ENCODE measurements at places on chromosomes 7 and 10.

DNA sequence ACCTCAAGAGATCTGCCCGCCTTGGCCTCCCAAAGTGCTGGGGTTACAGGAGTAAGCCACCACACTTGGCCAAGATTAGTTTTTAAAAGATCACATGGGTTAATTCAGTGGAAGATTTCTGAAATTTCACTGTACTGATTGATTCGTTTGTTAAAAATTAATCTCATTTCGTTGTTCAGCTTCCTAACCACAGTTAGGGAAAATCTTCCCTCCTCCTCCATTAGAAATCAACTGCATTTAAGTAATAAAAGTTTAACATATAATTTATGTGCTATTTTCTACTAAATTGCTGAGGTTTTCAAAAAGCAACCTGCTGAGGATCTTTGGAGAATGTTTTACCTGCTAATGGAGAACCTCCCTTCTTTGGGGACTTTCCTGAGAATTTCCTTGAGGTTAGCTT lies 522.4 kb downstream of the GATA3 start:
- no peak for DNase-seq

- DNase-seq, result no peak
Measured at GRCh38 chr7:90900628-90901356, 304.7 kb downstream of the CDK14 start.

- no peak for DNase-seq
Measured at GRCh38 chr10:114491933-114492332, 87.6 kb upstream of the AFAP1L2 start.

- peak; percentile 60 for DNase-seq
Measured at GRCh38 chr7:20238754-20239324, 21.7 kb upstream of the MACC1 start.

- DNase-seq, result peak; percentile 69
Measured at GRCh38 chr7:24755541-24756407, 1.5 kb downstream of the GSDME start.

- DNase-seq, result no peak
Measured at GRCh38 chr10:49314806-49315205, 15.8 kb downstream of the C10orf71 start.

GRCh38 chr7:98286093-98286539 lies 4.6 kb downstream of the BRI3 start:
- DNase-seq, result peak; percentile 53

DNA sequence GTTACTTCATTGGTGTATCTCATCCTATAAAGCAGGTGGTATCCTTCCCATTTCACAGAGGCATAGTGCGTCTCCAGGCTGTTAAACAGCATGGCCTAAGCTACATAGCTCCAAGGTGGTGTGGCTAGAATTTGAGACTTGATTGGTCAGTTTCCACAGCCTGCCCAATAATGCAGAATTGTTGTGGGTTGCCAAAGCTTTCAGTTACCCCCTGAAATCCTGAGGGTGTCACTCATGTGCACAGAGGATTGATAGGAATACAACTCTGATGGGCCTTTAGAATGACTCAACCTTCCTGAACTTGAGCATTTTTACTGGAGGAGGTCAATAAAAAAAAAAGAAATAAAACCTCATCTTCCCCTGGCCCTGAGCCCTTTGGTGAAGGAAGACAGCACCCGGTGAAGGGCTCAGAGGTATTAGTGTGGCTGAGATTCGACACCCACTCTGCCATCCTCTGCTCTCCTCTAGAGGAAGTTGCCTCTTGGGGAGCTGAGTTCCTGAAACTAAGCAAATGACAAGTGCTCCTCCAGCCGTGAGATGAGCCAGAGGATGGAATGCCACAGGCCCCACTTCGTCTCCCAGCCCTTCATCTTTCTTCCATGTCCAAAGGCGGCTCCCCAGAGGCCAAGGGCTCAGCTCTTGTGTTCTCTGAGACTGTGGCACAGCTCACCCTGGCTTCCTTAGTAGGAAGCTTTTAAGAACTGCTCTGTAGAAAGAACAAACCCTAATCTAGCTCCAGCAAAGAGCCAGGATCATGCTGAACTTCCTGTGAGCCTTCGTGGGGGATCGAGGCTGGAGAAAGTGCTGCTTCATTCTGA lies 1.0 kb downstream of the ACSL5 start:
- DNase-seq, result peak; percentile 18

DNA sequence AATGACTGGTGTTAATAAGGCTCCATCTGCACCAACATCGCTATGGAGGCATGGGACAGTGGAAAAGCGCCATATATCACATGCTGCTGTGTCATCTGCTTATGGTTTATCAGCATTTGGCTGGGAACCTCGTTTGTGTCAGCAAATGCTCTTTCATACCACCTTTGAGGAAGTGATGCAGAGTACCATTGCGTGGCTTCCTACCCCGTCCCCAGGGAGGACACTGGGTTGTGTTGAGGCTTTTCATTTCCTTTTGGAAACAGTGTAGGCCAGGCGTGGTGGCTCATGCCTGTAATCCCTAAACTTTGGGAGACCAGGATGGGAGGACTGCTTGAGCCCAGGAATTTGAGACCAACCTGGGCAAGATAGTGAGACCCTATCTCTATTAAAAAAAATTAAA lies 6.8 kb downstream of the TACR2 start:
- DNase-seq, result peak; percentile 56

DNA sequence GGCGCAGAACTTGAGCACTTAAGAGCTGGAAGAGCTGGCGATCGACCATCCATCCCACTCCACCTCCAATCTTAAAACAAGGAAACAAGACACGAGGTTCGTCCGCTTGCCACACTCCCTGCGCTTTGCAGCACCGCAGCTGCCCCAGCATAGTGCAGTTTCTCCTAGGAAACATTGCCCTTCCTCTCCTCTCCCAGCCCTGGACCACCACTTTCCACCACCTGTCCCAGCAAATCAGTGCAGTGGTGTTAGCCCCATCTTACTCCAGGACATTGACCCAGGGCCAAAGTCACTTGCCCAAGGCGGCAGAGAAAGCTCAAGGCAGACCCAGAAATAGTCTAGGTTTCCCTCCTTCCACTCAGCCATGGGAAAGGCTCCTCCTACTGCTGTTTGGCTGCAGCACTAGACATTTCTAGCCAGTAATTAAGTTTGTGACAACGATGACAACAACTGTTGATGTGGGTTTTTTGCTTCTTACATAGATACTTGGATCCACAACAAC lies 1.5 kb upstream of the PARD3 start:
- DNase-seq, result peak; percentile 19

DNA sequence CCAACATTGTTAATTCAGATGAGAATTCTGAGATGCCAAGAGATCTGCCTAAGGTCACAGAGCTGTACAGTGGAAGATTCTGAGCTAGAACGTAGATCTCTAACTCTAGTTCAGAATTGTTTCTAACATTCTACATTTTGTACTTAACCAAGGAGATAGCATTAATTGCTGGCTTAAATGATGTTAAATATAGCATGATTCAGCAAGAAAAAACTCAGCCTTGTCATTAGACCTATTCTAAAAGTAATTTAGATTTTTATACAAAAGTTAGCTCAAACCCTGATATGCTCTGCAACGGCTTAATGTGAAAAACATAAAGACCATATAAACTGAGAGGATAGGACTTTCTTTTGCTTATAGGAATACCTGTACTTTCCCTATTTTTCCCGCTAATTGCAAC lies 3.4 kb upstream of the CCDC71L start:
- DNase-seq, result no peak
